ENCODE measurements at places on chromosomes 12 and 14.

DNA sequence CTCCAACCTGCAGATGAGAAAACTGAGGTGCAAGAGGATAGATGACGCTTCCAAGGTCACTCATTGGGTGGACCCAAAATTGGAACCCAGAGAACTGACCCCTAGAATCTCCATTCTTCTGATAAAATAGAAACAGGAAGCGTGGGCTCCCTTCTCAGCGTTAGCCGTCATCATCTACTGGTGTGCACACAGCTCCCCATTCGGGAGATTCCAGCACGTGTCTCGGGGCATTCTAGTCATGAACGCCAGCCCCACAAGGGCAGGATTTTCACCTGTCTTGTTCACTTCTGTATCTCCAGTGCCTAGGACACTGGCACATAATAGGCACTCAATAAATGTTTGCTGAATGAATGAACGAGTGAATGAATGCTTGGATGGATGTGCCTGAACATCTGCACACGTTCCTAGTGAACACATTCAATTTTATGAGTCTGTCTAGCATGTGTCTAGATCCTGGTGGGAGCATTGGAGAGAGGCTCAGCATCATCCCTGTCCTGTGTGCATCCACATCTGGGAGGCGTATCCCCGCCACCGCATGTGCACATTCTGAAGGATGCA, 30.5 kb downstream of the RASAL1 start:
- no peak for DNase-seq

- no peak for DNase-seq
These were observed 75.4 kb upstream of the COCH start for GRCh38 chr14:30798961-30799360.

GRCh38 chr12:47781479-47782371, 8.7 kb downstream of the SLC48A1 start:
- DNase-seq = no peak

- DNase-seq = no peak
These were observed 136.7 kb downstream of the PDE3A start for GRCh38 chr12:20505056-20505455.

DNA sequence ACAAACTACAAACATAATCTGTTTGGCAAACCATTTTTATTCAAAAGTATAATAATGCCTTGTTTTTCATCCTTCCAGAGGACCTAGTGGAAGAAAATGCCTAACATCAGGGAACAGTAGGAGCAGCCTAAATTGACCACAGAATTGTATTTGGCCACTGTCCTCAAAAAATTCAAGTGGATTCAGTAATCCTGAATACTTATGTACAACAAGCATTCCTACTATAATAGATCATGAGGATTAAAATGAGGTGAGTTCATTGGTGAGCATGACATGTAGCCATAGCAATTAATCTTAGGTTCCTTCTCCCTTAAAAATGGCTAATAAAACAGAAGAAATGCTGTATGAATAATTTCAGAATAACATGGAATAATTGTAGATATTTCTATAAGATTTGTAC, 209.3 kb downstream of the DAD1 start:
- DNase-seq = no peak

All from progenitor cell of endocrine pancreas (in vitro differentiated cells).